ENCODE measurements at places on chromosomes 4 and X.

GRCh38 chrX:40349251-40349650 is 231.5 kb upstream of the ATP6AP2 start:
- no peak for DNase-seq

DNA sequence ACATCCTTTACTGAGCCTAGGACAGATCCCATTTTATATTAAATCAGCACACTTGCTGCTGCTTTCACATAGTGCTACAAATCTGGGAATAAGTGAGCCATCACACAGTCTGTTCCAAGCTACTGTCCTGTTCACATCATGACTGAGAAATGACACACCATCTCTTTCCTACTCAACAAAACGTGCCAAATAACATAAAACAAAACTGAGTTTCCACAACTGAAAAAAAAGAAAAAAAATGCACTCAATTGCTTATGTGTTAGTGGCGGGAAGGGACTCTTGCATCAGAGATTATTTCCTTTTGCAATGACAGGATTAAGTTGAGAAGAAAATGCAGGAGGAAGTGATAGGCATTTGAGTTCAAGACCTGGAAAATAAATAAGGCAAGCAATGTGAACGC is 109.0 kb downstream of the SHROOM4 start:
- DNase-seq = no peak

GRCh38 chr4:24197955-24198354 is 308.1 kb upstream of the PPARGC1A start:
- no peak for DNase-seq

- DNase-seq = no peak
These were observed 444.2 kb downstream of the GRIA2 start for GRCh38 chr4:157664726-157665125.

DNA sequence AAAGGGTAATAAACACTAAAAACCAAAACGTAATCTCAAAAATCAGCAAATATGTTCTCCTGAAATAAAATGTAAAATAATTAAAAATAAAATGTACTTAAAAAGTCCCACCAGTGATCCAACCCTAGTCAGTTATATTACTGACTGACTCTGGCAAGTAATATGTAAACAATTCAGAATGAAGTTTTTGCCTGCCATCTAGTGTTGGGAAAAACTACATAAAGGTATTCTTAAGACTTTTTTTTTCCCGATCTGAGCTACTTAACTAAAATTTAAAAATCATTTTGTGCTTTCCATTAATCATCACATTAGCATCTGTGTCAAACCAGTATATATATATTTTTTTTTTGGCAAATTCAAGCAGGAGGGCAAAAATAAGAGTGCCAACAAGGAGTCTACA is 24.0 kb downstream of the RCHY1 start:
- no peak for DNase-seq

GRCh38 chr4:149973181-149973580 is 105.1 kb upstream of the DCLK2 start:
- no peak for DNase-seq

DNA sequence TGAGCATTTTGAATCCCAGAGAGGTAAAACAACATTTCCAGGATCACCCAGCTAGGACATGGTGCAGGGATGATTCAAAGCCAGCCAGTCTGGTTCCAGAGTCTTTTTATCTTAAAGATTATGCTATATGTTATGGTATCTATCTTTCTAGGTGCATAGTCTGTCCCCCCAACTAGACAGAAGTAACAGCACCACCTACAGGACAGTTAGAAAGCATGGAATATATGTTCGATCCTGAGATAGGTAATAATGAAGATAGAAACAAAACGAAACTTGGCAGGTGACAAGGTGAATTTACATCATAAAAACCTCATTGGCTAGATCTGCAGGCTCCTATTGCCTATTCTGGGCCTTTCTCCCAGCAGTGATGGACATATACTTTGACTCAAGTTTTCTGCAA is 723.2 kb downstream of the SMARCA1 start:
- no peak for DNase-seq

DNA sequence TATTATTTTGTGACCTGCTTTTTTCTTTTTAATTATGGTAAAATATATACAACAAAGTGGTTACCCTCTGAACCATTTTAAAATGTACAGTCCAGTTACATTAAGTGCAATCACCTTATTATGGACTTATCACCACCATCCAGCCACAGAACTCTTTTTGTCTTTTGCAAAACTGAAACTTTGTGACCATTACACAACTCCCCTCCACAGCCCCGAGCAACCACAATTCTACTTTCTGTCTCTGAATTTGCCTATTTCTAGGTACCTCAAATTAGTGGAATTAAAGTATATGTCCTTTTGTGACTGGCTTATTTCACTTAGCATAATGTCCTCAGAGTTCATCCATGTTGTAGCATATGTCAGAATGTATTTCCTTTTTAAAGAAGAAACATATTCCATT is 39.3 kb upstream of the WWC2 start:
- DNase-seq = no peak

- no peak for DNase-seq
These were observed 795.2 kb downstream of the TRIML1 start for GRCh38 chr4:188934320-188934962.

DNA sequence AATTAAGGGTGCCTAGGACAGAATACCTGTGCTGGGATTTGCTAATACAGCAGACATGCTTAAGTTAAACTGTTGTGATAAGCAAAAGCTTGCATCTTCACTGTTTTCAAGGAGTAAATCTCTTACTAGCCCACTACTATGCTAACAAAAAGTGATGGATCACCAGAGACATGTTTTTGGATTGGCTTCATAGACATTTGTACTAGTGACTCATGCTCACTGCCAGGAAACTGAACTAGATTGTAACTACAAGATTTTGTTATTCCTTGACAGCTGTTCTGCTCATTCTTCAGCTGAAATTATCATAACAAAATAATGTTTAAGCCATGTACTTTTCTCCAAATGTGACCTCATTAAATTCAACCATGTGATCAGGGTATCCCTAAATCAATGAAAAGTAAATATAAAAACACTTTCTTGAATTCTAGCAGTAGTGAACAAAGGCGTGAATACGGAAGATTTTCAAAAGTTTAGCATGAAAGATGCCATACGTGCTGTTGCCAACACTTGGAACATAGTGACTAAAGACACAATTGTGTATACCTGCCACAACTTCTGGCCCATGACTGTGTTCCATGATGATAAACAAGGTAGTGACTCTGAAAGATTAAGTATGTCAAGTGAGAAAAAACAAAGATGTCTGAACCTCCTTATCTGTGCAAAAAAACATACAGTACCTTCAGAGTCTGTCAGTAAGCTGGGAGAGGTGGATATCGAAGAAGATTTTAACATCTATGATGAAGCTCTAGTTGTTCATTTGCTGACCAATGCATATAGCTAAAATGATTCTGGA is 154.0 kb downstream of the BTC start:
- DNase-seq = no peak

GRCh38 chr4:16122308-16122711 is 38.5 kb upstream of the PROM1 start:
- DNase-seq = no peak

DNA sequence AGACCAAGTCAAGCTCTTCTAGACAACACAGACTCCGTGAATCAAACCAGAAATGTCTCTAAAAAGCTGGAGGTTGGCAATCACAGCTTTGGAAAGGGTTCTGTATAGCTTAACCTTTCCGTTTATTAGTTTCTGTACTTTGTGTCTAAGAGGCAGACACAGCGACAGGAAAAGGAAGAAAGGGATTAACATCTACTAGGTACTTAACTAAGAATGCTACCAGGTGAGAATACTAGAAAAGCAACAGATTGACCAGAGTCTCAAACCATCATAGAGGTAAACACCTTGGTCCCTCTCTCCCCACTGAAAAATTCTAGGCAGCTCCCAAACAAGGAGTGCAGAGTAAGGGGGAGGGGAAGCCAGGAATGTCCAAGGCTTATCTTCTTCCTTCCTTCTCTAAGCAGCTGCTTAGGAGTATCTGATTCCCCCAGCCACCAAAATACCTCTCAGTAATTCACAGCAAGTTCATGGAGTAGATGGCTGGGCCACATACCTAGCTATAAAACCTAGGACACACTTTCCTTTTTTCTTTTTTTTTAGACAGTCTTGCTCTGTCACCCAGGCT is 80.8 kb downstream of the APBB2 start:
- DNase-seq = no peak

DNA sequence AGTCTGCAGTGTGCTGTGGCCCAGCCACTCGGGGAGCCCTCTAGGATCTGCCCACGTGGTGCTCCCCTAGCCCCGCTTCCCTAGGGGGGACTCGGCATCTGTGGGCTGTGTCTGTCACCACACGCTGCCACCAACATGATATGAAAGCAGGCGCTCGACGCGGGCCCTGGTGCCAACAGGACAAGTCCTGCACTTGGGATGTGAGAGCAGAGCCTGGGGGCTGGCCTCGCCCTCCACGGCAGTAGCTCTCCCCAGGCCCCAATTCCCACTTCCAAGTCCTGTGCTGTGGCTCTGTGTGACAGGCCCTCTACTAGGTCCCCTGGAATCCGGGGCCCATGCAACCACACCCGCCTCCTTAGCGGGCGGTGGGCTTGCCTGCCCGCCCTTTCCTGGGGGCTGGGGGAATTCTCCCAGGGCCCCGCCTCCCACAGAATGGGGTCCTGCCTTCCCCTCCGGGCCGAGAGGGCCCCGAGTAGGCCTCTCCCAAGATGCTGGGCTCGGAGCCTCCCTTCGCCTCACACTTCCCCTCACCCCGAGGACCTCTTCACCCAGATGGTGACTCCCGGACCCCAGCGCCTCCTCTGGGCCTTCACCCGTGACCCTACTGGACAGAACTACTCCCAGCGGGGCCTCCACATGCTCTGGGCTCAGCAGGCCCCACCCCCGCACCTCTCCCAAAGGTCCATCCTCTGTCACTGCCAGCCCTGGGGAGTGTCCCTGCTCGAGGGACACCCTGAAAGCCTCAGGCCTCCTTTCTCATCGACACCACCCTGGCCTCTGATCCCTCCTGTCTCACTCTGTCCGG is 11.2 kb downstream of the LRPAP1 start:
- no peak for DNase-seq

DNA sequence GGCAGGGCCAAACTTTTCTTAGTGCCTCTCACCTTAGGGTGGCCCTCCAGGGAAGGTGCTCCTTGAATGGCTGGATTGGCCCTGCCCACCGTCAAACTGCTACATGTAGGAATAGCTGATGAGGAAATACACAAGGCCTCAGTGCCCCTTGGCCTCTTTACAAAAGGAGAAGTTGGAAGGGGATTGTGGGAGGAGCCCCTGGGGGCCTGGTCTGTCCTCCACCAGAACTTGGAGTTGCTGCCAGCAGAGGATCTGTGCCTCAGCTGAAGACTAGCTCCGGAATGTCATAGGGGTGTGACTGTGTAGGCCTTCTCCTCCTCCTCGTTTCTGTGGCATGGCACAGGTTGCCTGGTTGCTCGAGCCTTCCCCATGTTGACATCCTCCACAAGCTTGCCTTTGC is 142.7 kb downstream of the AMMECR1 start:
- DNase-seq = no peak

GRCh38 chrX:8815460-8816065 is 14.4 kb upstream of the FAM9A start:
- peak; percentile 20 for DNase-seq

- DNase-seq = no peak
These were observed 266.3 kb downstream of the PDGFC start for GRCh38 chr4:156705311-156705710.

GRCh38 chr4:108360754-108361445 is 192.2 kb upstream of the LEF1 start:
- no peak for DNase-seq

DNA sequence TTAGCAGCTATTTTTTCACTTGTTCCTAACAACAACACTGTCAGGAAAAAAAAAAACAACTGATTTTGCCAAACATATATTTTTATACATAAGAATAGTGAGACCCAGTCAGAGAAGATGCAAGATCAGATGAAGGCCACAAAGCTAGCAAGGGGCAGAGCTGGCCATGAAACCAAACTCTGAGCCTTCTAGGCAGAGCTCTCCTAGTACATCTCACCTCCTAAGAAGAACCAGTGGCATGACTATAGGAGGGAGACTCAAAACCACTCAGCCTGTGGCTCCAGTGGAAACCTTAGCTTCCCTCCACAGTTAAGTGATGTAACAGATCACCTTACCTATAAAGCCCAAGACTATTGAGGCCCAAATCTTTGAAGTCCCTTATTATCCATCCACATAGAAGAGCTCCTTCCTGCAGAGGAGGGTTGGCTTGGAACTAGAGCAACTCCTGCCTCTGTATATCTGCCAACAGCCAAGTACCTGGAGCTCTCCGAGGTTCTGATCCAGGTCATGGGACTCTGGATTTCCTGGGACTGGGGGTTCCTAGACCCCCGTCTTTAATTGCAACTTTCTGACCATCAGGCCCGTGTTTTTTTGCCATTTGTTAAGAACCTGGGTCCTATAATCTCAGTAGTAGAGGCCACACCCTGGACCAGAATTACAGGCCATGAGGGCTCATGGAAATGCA is 136.5 kb downstream of the SH3KBP1 start:
- DNase-seq = no peak

DNA sequence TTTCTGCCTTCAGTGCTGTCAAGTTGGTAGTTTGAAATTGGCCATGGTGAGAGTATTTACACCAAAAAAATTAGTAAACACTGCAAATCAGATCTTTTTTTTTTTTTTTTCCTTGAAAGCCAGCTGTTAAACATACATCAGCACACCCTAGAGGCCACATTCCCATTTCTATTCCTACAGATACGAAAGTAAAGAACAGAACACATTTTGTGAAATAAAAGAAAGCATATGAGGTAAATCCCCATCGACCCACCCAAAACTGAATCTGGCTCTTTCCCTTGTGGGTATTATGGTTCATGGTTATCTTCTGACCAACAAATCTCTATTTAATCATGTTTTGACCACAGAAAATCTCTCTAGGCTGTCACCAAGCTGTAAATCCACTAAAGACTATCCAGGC is 41.8 kb upstream of the AP1AR start:
- DNase-seq = no peak

- DNase-seq = no peak
These were observed 67.4 kb downstream of the DMP1 start for GRCh38 chr4:87717276-87718031.

GRCh38 chrX:39731735-39732134 is 366.0 kb downstream of the BCOR start:
- no peak for DNase-seq

Data from memory B cell (primary cell).